ENCODE measurements at places on chromosomes 1 and 21.

DNA sequence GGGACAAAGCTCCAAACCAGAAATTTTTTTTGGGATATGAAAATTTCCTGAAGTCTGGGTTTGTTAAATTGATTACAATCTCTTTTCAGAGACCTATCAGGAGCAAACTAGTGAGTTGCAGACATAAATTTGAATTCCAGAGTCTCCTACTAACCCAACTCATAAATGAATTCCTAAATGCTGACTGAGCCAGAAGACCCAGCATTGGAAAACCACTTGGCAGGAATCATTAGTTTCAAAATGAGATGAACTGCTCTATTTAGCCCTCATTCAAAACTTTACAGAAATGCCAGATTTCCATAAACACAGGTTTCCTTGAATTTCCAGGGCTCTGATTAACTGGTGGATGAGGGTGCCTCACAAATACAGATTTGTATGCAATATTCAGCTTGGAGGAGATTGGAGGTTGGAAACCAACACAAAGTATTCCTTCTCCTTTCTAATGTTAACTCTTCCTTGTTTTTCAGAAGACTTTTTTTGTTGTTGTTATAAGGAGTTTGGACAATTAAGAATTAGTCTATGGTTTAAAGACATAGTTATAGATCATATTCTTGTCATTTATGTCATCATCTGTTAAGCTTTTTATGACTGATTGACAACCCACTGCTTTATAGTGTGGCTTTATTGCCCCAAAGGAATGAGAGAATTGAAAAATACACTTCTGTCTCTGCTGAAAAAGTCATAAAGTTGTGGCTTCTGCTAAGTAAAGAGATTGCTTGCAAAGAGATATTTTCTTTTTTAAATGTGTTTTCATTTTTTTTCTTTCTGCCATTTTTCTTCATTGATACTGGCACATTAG lies 222.8 kb downstream of the HLX start:
- DNase-seq: no peak

- no peak for DNase-seq
Observed at GRCh38 chr1:228156515-228156881, 6.8 kb downstream of the GJC2 start.

DNA sequence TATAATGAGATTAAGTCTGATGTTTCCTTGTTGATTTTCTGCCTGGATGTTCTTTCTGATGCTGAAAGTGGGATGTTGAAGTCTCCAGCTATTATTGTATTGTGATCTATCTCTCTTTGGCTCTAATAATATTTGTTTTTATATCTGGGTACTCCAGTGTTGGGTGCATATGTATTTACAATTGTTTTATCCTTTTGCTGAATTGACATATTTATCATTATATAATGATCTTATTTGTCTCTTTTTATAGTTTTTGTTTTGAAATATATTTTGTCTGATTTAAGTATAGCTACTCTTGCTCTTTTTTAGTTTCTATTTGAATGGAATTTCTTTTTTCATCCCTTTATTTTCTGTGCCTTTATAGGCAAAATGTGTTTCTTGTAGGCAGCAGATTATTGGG lies 522.2 kb upstream of the NEGR1 start:
- no peak for DNase-seq

GRCh38 chr1:100323419-100324106 lies 28.7 kb upstream of the CDC14A start:
- no peak for DNase-seq

DNA sequence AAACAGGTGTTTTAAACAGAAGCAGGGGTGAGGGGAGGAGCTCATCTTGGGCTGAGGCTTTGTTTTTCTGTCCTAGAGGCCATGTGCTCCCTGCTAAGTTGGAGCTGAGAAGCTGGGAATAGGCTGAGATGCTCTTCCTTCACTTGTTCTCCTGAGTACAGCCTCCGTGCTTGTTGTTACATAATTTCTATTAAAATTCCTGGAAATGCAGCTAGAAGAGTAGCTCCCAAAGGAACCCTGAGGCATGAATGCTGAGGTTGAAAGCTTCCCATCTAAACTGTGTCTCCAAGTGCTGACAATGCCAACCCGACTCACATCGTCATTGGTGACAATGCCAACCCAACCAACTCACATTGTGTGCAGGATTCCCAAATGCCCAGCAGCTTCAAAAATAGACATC lies 12.6 kb upstream of the ITPKB start:
- no peak for DNase-seq

DNA sequence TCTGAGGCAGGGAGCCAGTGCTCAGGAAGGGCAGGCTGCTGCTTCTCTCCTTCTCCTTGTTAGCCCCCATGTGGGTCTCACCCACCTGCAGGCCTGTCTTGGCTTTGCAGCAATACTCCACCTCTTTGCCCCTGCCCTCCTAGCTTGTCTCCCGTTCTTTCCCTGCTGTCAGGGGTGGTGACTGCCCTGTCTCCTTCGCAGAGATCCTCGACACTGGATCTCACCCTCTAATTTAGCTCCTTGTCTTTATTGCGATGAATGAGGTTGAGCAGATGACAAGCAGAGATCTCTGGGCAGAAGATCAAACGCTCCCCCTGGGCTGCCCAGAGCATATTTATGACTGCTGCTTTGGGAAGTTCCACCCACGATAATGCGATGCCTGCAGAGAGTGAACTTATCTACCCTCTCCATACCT lies 199.2 kb downstream of the ROR1 start:
- no peak for DNase-seq

DNA sequence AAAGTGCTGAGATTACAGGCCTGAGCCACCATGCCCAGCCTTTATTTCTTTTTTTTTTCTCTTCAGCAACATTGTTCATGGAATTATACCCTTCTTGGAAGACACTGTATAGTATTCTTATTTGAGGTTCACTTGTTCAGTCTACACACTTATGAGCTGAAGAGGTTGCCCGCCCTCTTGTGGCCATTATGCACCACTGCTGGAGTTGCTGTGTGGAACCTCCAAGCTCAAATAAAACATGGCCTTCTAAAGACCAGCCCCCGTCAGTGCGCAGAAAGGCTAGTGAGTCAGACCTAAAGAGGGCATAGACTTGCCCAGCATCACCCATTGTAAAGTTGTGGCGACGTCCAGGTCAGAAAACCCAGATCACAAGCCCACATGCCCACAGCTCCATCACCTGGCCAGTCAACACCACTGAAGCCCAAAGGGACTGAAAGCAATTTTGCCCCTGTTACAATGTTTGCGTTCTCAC lies 20.4 kb downstream of the LURAP1 start:
- DNase-seq: no peak

- DNase-seq: no peak
Observed at GRCh38 chr1:60036856-60037460, 36.6 kb downstream of the C1orf87 start.

GRCh38 chr1:57061369-57061768 lies 95.6 kb upstream of the C8B start:
- no peak for DNase-seq

GRCh38 chr1:41835485-41835884 lies 83.2 kb downstream of the HIVEP3 start:
- DNase-seq: no peak

DNA sequence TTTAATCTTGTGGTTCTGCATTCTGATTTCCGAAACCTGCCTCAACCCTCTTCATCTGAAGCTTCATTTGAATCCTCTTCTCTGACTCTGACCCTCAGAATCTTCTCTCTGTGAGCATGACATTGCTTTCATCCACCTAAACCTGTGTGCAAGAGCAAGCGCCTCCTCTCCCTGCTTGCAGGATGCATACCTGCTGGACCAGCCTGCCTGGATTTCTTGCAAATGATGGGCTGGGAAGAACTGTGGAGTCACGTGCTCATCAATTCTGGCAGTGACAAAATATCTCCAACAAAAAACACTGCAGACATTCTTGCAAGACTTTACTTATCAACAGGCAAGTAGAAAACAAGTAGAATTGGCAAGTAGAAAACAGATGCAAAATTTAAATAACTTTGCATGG lies 20.8 kb upstream of the SLC35F3 start:
- DNase-seq: no peak

GRCh38 chr1:41372600-41372993 lies 11.4 kb downstream of the FOXO6 start:
- no peak for DNase-seq

DNA sequence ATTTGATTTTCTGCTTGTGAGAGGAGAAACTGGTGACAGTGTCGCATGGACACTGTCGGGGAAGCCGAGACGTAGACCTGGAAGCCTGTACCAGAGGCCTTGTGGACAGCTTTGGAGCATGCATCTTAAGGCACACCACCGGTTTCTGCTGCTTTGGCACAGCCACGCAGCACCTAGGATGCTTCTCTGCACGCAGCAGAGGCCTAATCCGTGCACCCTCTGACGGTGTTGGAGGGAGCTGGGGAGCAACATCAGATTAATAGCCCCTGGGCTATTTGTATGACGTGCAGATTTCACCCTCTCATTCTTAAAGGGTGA lies 30.3 kb downstream of the TEX35 start:
- DNase-seq: no peak

GRCh38 chr1:154856049-154856448 lies 14.0 kb downstream of the KCNN3 start:
- no peak for DNase-seq

DNA sequence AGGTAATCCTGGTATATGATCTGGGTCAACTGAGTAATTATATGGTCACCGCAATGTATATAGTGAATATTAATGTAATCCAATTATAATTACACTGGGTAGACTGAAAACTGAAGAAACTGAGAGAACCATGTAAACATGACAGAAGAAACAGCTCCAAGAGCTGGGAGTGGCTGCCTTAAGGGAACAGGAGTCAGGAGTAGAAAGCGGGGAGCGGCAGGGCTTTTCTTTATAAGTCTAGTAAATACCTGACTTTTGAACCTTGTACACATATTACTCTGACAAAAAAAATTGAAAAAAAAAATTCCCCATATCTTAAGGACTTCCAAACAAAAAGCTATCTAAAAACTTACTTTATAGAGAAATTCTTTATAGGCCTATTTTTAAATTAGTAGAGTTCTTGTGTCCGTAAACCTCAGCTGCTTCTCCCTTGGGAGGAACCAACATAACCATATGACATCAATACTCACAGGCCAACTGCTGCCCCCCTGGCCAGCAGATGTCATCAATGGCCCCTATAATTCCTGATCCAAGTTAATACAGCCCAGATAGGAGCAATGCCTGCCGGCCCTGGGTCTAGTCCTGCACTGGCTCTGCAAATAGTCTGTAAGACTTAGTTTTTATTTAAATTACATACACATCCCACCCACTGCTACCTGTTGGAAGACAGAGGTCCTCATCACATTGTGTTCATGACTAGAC lies 33.8 kb downstream of the THAP3 start:
- no peak for DNase-seq

DNA sequence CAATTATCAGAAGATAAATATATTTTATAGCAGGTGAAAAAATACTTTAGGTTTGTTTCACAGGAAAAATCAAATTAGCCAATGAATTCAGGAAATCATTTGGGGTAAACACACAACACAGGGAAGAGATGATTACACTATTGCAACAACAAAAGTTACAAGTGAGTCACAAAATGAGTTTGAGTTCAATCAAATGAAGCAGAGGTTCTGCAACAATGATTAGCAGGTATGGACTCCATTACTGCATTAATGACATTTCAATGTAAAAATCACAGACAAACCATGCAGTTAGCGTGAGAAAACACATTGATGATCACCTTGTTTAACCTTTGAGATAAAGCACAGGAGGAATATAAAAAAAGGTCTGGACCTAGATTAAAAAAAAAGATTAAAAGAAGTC lies 9.7 kb downstream of the ADGRL4 start:
- no peak for DNase-seq

DNA sequence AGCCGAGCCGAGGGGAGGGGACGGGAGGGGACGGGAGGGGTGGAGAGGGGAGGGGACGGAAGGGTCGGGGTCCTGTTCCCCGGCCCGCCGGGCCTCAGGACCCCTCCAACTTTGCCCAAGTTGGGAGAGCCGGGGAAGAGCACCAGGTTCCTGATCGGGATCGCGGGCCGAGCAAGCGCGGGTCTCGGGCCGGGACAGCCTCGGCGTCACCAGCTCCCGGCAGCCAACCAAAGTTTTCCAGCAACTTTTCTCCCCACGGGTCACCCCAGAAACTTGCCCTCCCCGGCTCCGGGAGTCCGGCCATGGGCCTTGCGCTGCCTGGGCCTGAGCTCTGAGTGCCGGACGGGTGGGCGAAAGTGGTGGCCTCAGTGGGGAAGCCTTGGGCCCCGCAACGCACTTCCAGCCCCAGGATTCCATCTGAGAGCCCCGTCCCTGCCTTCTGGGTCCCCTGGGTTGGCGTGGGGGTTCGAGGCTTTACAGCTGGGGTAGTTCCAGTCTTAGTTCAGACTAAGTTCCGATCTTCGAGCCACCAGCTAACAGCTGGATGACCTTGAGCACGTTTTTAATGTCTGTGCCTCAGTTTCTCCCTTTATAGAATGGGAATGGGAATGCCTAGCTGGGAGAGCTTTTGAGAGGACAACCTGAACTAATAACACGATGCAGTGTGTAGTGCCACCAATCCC lies 458 bp downstream of the ZC3H12A start:
- DNase-seq: no peak

- DNase-seq: no peak
Observed at GRCh38 chr1:246306415-246307037, 200.6 kb downstream of the SMYD3 start.

DNA sequence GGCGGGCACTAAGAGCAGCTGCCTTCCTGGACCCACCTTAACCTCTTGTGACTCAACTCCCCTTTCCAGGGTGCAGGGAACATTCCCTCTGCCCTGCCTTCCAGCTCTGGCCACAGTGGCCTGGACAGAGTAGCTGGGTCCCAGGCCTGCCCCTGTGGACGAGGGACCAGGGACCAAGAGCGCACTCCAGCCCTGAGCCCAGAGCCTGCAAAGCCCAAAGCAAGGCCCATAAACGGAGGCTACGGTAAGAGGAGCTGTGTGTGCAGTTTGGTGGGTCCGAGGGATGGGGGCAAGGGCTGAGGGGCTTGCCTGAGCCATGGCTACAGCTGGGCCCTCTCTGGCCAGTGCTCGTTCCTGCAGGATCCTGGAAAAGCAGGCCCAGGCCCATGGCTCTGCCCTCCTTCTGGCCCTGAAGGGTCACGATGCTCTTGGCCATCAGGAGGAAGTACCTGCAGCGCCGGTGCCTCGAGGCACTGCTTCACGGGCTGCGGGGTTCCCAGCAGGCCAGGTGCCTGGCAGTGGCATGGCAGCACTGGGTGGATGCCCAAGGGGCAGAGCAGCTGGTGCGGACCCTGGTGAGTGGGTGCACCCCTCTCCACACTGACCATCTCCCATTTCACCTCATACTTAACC lies 17.8 kb downstream of the MTHFR start:
- DNase-seq: no peak

DNA sequence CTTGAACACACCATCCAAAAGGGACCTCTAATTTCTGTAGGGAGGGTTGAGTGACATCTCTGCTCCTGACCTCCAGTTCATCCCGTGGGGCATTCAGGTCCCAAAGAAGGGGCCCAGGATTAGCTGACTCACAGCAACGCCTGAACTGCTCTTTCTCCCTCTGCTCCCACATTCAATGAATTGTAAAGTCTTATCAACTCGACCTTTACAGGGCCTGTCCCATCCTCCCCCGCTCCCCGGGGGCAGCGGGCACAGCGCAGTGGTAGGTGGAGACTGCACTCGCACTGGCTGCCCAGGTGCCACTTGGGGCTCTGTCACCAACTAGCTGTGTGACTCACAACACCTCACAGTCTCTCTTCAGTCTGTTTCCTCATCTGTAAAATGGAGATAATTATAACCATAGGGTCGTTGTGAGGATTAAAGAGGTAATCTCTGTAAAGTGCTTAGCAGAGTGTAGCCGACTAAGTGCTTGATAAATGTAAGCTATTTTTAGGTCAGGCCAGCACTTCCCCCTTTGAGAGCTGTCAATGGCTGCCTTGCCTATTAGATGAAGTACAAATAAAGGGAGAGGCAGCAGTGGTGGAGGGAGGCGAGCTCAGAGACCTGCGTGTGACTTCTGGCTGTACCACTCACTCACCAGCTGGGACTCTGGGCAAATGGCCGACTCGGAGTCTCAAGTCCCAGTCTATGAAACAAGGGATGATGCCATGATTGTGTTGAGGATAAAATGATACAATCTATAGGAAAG lies 637 bp upstream of the MYBPHL start:
- DNase-seq: no peak
